ENCODE measurements at places on chromosomes 4 and X.

GRCh38 chr4:186881521-186882220 lies 158.0 kb upstream of the FAT1 start:
- no peak for DNase-seq

- no peak for DNase-seq
These were observed 174.4 kb upstream of the FGF13 start for GRCh38 chrX:138885886-138886285.

DNA sequence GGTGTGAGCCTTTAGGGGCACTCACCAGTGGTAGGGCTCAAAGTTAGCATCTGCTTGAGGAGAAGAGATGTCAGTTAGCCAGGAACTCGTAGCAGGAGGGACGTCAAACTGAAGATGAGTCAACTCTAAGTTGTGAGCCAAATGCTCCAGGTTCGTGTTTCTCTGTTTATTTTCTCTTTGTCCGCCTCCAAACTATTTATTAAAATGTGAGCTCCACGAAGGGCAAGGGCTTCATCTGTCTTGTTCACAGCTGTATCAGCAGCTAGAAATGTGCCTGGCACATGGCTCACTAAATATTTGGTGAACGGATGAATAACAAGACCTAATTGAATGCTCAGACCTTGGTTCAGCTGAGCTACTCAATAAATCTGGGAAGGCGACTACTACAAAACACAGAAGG lies 248.9 kb downstream of the BCOR start:
- no peak for DNase-seq

- no peak for DNase-seq
These were observed 2.4 kb downstream of the IL1RAPL2 start for GRCh38 chrX:104568304-104568915.

DNA sequence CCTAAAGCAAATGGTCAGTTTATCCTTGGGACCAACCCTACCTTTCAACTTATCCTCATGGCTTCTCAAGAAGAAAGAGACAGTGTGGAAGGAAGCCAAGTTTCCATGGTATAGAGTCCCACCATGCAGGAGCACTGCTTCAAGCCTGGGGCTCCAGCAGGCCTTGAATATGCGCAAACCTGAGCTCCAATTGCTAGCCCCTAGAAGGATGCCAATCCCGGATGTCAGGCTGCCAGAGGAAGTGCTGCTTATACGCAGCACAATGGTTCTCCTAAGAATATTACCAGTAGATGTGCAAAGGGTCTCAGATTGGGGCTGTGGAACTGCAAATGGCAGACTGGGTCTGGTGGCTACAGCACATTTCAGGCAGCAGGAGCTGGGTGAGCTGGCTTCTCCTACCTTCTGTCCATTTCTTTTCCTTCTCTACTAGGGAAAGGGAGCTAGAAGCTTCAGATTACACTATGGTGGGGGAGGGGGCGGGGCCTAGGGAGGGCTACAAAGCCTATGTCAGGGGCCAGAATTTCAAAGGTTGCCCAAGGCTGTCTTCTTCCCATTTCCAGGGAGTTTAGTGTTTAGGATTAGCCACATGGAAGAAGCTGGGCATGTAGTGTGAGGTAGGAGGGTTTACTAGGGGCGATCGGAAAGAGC lies 40.7 kb upstream of the CITED1 start:
- DNase-seq = no peak

- DNase-seq = no peak
These were observed 4.4 kb downstream of the HSD17B10 start for GRCh38 chrX:53429755-53430154.

Measured in NCI-H1930 (cell line).